NCI-H187 treated with DMSO at 0.1 percent for 48 hours (cell line): ENCODE measurements at places on chromosomes 5 and 9.

DNA sequence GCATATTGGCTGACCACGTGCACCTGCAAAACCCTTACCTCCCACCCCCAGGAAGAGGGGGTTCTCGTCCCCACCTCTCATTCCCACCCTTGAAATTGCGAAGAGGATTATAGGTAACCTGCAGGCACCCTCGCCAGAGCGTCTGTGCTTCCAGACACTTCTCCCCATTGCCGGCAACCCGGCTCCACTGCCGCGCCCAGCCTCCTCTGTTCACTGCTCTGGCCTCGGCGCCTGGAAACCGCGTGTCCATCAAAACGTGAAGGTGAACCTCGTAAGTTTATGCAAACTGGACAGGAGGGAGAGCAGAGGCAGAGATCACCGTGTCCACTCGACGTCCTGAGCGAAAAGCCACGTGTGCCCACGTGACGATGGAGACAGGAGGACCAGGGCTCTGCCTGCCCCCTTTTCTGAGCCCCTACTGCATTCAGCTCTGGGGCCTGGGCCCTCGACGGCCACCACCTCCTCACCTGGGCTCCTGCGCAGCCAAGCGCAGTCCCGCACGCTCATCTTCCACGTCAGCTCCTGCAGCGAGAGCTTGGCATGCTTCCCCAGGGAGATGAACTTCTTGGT is 1.9 kb downstream of the TERT start:
- no peak for DNase-seq

- no peak for DNase-seq
These were observed 127.0 kb upstream of the CACNA1B start for GRCh38 chr9:137750566-137750965.

GRCh38 chr9:99030092-99030511 is 74.8 kb upstream of the TGFBR1 start:
- no peak for DNase-seq

- no peak for DNase-seq
These were observed 168.3 kb downstream of the GABBR2 start for GRCh38 chr9:98540476-98540875.

- no peak for DNase-seq
These were observed 1.4 kb downstream of the IQGAP2 start for GRCh38 chr5:76404223-76405211.

DNA sequence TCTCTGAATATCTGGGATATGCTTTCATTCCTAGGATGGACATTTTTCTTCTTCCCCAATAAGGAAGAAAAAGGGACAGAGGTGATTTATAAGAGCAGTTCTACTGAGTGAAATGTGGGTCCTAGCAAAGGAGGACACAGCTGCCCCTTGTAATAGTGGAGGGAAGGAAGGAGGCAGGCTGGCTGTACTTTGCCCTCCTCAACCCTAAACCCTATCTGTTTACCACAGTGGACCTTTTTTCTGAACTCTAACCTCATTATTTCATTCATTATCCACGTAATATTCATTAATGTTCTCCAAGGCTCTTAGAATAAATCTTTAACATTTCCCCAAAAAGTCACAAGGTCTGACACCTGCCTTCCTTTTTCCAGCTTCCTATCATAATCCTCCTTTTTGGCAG is 37.8 kb downstream of the GHR start:
- DNase-seq, result no peak

DNA sequence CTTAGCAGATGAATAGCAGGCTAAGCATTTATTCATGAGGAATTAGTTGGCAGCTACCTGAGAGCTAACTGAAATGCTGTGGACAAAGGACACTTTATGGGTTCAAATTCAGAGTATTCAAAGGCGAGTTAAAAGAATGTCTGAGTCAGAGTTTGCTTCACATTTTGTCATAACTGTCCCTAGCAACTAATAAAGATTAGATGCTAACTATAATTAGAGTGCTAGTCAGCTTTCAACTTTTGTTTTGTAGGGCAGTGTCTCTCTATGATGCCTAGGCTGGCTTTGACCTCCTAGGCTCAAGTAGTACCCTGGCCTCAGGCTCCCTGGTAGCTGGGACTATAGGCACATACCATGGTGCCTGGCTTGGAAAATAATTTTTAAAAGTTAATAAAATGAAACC is 4.6 kb downstream of the SMC5 start:
- DNase-seq, result no peak

GRCh38 chr5:55668356-55668755 is 43.8 kb downstream of the SLC38A9 start:
- no peak for DNase-seq

- DNase-seq, result no peak
These were observed 26.9 kb downstream of the FNIP1 start for GRCh38 chr5:131769961-131770360.

DNA sequence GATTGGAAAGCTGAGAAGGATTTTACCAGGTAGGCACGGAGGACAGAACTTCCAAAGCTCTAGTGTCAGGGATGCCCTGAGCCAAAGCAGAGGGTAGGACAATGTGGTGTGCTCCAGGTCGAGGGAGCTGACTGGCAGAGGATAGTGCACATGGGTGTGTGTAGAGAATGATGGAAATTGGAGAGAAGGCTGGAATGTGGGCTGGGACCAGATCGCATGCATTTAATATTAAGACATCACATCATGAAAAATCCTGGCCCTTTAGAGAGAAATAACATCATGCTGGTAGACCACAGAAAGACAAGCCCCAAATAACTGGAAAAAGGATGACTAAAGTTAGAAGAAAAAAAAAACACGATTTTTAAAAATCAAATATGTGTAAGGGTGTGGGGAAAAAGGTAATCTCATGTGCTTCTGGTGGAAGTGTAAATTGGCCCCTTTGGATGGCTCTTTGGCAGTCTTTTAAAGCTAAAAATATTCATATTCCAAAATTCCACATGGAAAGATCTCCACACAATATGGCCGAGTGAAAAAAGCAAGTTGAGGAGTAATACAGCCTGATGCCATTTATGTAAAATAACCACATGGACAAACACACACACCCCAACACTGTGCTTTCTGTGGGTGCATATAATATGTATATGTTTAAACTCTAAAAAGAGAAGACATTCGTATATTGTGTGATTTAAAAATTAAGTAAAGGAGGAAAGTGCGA is 67.0 kb upstream of the TGFBR1 start:
- DNase-seq, result no peak

DNA sequence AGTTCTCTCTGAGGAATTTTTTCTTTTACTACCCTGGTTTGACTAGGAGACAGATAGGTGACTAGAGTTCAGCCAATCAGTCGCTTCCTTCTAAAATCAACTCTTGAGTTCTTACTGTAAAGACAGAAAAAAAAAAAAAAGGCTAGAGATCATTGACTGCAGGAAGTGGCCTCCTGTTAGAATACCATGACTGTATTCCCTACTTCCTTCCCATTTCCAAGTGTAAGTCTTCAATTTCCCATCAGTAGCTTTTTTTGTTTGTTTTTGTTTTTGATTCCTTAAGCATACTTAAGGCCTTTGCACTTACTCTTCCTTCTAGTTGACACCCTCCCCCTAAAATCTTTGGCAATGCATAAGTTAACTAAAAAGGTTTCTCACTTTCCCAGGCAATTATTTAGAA is 154.3 kb downstream of the HMHB1 start:
- no peak for DNase-seq

GRCh38 chr5:122863721-122864120 is 18.3 kb downstream of the SNX24 start:
- DNase-seq, result no peak

DNA sequence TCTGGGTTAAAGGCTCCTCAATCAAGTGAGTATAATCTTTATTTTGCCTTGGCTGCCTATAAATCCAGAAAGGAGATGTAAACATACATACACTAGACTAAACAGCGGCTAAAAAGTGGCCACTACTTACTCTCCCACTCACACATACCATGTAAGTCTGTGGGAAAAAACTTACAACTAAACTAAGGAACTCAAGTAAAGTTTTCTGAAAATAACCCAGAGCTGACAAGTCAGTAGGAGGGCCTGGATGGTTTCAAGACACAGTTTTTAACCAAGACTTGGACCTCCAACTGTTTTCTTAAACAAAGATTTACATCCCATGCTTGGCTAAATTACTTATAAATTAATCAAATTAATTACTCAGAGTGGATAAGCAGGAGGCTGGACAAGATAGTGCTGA is 64.5 kb downstream of the CEP120 start:
- no peak for DNase-seq

DNA sequence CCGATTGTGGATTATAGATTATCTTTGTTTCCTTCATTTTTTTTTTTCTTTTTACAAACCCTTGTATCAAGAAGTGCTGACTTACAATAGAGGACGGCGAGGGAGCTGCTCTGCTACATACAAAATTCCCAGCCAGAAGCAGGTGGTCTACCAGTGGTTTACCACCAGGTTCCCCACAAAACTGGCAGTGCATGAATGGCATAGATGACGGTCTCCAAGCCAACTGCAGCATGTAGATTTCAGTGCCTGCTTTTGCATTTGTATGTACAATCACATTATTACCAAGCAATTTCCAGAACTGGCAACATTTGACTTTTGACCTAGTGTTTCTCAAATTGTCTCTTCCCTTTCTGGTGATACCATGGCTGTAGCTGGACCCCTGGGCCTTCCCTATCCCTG is 84.0 kb downstream of the ACER2 start:
- DNase-seq, result no peak

DNA sequence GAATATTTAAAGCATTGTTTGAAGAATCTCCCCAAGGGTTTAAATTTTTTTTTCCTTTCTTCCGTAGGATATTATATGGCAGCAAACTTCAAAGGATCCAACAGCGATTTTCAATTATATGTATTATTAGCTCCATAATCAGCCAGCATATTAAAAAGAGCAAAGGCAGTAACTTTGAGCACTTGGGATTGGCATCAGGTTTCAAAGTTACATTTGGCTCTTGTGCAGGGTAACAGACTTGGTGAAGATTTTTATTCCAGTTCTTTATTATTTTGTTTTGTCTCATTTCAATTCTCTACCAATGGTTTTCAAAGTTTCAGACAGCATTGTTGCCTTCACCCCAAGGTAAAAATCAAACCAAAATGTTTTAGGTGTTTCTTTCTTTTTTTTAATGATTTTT is 116.7 kb upstream of the ZNF366 start:
- no peak for DNase-seq

DNA sequence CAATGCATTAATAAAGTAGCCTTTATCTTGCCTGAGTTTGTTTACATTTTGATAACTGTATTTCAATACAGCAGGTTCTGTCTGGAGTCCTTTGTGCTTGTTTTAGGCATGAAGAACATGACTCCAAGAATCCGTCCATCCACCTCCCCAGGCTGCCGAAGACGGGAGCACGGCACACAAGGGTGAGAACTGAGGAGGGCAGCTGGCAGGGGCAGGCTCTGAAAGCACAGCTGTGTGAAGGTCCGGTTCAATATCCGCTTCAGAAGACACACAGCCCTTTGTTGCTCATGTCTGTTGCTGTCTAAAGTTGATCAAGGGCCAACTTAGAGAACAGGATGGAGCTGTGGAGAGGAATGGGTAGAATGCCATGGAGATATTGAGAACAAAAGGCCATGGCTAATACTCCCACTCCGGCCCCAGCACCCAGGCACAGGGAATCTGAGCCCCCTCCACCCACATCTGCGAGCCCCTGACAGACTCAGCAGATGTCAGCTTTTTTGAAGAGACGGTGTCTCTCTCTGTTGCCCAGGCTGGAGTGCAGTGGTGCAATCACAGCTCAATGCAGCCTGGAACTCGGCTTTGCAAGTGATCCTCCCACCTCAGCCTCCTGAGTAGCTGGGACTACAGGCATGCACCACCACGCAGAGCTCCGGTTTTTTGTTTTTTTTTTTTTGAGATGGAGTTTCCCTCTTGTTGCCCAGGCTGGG is 58.5 kb upstream of the GNE start:
- no peak for DNase-seq

GRCh38 chr5:75862872-75863271 is 145.6 kb upstream of the POC5 start:
- DNase-seq, result no peak

DNA sequence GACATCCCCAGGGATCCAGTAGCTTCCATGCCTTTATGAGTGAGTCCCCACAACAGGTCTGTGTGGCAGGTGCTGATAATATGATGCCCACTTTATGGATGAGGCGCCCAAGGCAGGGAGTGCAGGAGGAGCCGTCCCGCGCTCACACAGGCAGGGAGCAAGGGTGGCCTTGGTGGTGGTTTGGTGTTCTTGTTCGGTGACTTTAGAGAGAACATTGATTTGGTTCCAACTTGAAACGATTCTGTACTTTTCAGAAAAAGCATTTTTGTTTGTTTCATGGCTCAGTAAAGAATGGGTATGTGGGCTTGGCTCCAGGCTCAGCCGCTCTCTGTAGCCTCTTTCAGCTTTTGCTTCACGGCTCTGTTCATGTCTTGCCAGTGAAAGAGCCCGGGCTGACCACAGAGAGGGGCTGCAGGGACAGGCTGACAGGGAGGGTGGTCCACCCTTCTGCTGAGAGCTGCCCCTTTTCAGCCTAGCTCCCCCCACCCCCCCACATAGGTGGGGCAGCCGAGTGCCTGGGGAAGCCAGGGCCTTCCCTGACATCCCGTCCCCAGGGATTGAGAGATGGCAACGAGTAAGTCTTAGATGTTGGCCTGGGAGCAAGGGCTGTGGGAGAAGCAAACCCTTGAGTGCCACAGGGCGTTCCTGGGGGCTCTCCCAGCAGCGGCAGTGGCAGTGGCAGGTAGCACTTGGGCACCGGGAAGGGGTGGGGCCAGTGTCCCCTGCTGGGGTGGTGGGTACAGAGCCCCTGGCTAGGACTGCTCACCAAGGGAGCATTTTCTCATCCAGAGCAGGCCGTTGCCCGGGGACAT is 28.0 kb downstream of the NCS1 start:
- DNase-seq, result no peak
